ENCODE measurements at places on chromosomes 4 and X.

DNA sequence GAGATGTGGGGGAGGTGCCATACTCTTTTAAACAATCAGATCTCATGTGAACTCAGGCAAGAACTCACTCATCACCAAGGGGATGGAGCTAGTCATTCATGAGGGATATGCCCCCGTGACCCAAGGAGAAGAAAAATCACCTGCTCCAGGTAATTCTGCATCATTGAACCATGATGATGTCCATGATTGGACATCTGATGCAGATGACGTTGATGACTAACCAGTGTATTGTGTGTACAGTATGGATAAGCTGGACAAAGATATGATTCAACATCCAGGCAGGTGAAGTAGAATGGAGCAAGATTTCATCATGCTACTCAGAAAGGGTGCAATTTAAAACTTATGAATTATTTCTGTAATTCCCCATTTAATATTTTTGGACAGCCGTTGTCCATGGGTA is 286.4 kb upstream of the SMIM31 start:
- H3K27ac ChIP-seq, result no peak overlapping the region
- no peak for DNase-seq
- no peak overlapping the region for H3K4me3 ChIP-seq
- no peaks in the 10 kb centered on the region for H3K36me3 ChIP-seq

- peaks cover 8% of the 10 kb centered on the region for H3K4me1 ChIP-seq
- no peaks in the 10 kb centered on the region for H3K36me3 ChIP-seq
- H3K4me3 ChIP-seq, result no peak overlapping the region
- H3K27ac ChIP-seq, result peak overlapping the region; percentile 62
- DNase-seq, result peak; percentile 41
These were observed 205.9 kb upstream of the GALNT7 start for GRCh38 chr4:172962564-172963353.

DNA sequence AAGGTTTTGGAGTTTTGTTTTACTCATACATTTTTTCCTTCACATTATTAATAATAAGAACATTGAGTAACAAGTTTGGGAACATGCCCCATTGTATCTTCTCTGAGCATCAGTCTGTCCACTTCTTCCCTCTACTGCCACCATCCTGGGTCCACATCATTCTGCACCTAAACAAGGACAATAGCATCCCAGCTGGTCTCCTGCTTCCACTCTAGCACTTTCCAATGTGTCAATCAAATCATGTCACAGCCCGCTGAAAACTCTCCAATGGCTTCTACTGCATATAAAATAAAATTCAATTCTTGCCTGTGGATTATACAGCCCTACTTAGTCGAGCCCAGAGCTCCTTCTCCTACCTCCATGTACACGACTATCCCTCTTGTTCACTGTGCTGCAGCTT is 66.8 kb upstream of the RBPJ start:
- H3K27me3 ChIP-seq, result no peaks in the 10 kb centered on the region
- no peaks in the 10 kb centered on the region for H3K4me1 ChIP-seq
- no peaks in the 10 kb centered on the region for H3K36me3 ChIP-seq
- no peak for DNase-seq
- H3K4me3 ChIP-seq, result no peak overlapping the region
- H3K27ac ChIP-seq, result no peak overlapping the region

GRCh38 chrX:135324463-135324862 is 15.2 kb downstream of the ETDC start:
- no peak overlapping the region for H3K27ac ChIP-seq
- no peak overlapping the region for H3K4me3 ChIP-seq
- no peak for DNase-seq
- no peaks in the 10 kb centered on the region for H3K27me3 ChIP-seq
- no peaks in the 10 kb centered on the region for H3K4me1 ChIP-seq

DNA sequence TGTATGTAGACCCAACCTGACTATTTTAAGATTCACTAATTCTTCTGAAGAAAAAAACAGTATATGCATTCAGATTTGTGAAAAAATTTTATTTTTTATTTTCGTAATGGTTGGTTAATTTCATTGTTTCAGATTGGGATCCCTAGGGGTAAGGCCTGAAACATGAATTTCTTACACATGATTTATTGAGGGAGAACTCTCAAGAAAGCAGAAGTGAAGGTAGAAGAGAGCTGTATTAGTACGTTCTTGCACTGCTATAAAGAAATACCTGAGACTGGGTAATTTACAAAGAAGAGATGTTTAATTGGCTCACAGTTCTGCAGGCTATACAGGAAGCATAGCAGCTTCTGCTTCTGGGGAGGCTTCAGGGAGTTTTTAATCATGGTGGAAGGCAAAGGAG is 611.9 kb upstream of the TECRL start:
- DNase-seq, result no peak
- no peak overlapping the region for H3K4me3 ChIP-seq
- no peaks in the 10 kb centered on the region for H3K27me3 ChIP-seq
- no peaks in the 10 kb centered on the region for H3K36me3 ChIP-seq
- H3K27ac ChIP-seq, result no peak overlapping the region
- H3K4me1 ChIP-seq, result no peaks in the 10 kb centered on the region

DNA sequence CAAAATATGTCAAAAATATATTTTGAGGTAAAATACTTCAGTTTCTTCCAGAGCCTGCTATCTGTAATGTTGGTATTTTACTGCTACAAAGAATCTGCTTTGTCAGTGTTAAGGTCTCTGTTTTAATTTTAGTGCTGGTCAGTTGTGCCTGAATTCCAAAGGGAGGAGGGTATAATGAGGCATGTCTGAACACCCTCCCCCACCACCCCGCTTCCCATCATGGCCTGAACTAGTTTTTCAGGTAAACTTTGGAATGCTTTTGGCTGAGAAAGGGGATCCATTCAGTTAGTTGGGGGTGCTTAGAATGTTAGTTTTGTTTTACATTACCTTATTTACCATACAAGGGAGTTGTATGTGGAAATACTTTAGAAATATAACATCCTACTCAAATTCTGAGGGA is 158.5 kb downstream of the MID1IP1 start:
- no peaks in the 10 kb centered on the region for H3K27me3 ChIP-seq
- H3K27ac ChIP-seq, result no peak overlapping the region
- H3K36me3 ChIP-seq, result no peaks in the 10 kb centered on the region
- H3K4me1 ChIP-seq, result no peaks in the 10 kb centered on the region
- no peak overlapping the region for H3K4me3 ChIP-seq
- DNase-seq, result no peak

DNA sequence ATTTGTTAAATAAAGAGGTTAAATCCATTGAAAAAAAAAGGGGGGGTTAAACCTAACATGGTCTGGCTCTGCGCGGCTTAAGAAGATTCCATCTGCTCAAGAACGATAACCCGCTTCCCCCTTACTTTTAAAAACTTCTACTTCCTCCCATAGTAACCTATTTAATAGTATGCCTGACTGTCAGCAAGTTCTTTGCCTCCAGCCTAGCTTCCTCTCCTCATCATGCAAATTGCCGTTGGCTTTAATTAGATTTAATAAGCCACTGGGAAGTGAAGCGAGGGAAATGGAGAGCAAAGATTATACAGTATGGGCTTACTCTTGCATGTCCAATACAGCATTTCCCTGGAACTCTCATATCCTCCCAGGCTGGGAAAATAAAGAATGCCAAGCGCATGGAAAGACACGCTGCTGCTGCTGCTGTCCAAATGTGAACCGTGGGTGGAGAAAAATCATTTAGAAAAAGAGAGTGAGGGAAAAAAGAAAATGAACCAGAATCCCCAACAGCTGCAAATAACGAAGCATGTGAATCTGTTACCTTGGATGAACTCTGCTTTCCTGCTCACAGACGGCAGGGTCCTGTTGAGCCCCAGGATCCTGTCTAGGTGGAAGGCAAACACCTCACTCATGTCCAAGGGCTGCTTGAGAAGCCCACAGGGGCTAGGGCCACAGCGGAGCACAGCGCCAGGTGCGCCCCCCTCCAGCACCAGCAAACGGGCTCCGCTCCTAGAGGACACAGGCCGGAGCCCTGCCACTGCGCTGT is 2.7 kb downstream of the GASK1B start:
- no peaks in the 10 kb centered on the region for H3K36me3 ChIP-seq
- peak overlapping the region; percentile 47 for H3K4me3 ChIP-seq
- no peaks in the 10 kb centered on the region for H3K27me3 ChIP-seq
- DNase-seq, result no peak
- peaks cover 7% of the 10 kb centered on the region for H3K4me1 ChIP-seq

DNA sequence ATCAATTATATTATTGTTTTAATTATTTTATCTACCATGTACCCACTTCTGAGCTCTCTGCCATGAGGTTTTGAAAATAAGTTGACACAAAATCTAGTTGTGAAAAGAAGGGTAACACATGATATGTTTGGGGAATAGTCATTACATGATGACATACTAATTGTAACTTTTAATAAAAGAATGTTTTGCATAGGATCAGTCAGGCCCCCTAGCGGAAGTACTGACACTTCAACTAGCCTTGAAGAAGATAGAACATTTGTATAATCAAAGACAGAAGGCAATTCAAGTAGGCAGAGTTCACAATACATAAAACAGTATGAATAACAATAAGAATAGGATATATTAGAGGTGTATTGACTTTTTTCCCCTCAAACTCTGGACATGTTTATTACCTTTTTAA is 1191.0 kb upstream of the AGA start:
- H3K27ac ChIP-seq, result no peak overlapping the region
- no peaks in the 10 kb centered on the region for H3K27me3 ChIP-seq
- H3K4me1 ChIP-seq, result no peaks in the 10 kb centered on the region

DNA sequence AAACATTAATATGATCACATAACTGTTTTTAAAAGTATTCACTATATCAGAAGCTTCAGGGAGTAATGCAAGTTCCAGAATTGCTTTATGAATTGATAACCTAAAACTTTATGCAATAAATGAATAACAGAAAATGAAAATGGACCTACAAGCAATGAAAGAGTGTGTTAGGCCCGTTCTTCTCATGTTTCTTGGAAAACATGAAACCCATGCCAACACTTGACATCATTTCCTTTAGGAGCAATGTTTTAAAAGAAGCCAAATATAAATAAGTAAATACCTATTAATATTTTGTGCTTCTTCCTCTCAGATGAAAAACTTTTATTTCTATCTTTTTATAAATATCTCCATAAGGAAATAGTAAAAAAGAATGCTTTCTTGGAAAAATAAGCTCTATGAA is 123.0 kb upstream of the GALNT7 start:
- no peaks in the 10 kb centered on the region for H3K4me1 ChIP-seq
- DNase-seq, result no peak
- no peaks in the 10 kb centered on the region for H3K36me3 ChIP-seq
- no peaks in the 10 kb centered on the region for H3K27me3 ChIP-seq
- no peak overlapping the region for H3K27ac ChIP-seq

- H3K36me3 ChIP-seq, result no peaks in the 10 kb centered on the region
- DNase-seq, result no peak
- H3K27ac ChIP-seq, result no peak overlapping the region
- H3K4me3 ChIP-seq, result no peak overlapping the region
These were observed 14.4 kb upstream of the CXCL8 start for GRCh38 chr4:73725985-73726384.

- no peaks in the 10 kb centered on the region for H3K27me3 ChIP-seq
- no peak overlapping the region for H3K27ac ChIP-seq
- no peaks in the 10 kb centered on the region for H3K36me3 ChIP-seq
- H3K4me1 ChIP-seq, result no peaks in the 10 kb centered on the region
- DNase-seq, result no peak
- H3K4me3 ChIP-seq, result no peak overlapping the region
These were observed 116.2 kb downstream of the AASDH start for GRCh38 chr4:56271131-56271530.

- H3K27me3 ChIP-seq, result no peaks in the 10 kb centered on the region
- no peaks in the 10 kb centered on the region for H3K4me1 ChIP-seq
- H3K36me3 ChIP-seq, result no peaks in the 10 kb centered on the region
- no peak within 1 kb of the TSS for H3K4me3 ChIP-seq
- no peak for DNase-seq
These were observed at the start of gene RBMXL3 for GRCh38 chrX:115189110-115189509. Gene RBMXL3 (plus strand): TSS chrX:115189410. CDS start chrX:115189442, 32 bp downstream.

DNA sequence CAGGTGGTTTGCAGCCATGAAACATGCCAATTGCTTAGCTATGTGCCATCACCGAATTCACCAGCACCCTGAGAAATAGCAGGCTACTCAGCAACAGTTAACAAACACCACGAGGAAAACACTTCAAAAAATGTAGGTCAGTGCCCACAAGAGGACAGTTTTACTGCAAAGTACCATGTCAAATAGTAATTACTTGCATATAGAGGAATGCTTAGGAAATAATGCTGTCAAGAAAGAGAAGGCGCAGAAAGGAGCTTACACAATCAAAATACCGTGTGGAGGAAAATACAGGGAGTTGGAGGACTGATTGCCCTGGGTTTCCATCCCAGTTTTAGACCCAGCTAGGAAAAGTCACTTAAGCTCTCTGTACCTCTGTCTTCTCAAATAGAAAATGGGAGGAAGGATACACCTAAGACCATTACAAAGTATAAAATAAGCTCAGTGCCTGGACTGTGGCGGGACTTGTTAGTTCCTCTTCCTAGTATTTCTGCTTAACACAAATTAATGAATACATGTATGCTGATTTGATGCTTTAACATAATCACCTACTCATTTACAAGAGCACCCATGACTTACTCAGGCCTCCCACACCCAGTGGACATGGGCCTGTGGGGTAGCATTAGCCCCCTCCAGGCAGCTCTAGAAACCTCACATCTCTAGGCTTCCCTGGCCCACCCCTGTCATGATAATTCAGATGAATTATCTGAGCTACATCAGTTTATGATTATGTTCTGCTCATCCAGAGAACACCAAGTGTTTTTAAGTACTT is 44.5 kb upstream of the IL21 start:
- no peaks in the 10 kb centered on the region for H3K36me3 ChIP-seq
- H3K4me3 ChIP-seq, result no peak overlapping the region
- peak overlapping the region; percentile 90 for H3K27ac ChIP-seq
- no peak for DNase-seq

DNA sequence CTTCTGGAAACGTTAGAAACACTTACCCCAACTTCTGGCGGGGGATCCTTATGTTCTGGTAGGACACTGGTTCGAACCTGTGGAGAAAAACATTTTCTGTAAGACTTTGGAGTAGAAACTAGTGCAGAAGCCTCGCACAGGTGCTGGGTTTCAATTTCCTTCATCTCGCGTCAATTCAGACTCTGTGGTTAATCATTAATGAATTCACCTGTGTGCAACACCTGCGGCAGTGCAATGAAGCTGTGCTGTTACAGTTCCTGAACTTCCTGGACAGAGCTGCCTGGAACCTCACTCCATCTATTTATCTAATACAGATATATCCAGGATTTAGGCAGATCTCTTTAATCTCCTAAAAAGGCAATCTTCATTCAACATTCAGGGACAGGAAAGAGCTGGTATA is 531.4 kb downstream of the INPP4B start:
- no peak for DNase-seq
- no peaks in the 10 kb centered on the region for H3K27me3 ChIP-seq
- H3K27ac ChIP-seq, result no peak overlapping the region
- no peaks in the 10 kb centered on the region for H3K4me1 ChIP-seq
- no peak overlapping the region for H3K4me3 ChIP-seq

GRCh38 chr4:75745721-75746199 is 21.4 kb downstream of the USO1 start:
- no peak for DNase-seq
- H3K27ac ChIP-seq, result no peak overlapping the region
- H3K27me3 ChIP-seq, result no peaks in the 10 kb centered on the region
- no peak overlapping the region for H3K4me3 ChIP-seq
- H3K36me3 ChIP-seq, result no peaks in the 10 kb centered on the region
